ENCODE measurements at places on chromosomes 12 and 14.

- DNase-seq, result no peak
Measured at GRCh38 chr14:38884109-38884508, 218.9 kb downstream of the SEC23A start.

DNA sequence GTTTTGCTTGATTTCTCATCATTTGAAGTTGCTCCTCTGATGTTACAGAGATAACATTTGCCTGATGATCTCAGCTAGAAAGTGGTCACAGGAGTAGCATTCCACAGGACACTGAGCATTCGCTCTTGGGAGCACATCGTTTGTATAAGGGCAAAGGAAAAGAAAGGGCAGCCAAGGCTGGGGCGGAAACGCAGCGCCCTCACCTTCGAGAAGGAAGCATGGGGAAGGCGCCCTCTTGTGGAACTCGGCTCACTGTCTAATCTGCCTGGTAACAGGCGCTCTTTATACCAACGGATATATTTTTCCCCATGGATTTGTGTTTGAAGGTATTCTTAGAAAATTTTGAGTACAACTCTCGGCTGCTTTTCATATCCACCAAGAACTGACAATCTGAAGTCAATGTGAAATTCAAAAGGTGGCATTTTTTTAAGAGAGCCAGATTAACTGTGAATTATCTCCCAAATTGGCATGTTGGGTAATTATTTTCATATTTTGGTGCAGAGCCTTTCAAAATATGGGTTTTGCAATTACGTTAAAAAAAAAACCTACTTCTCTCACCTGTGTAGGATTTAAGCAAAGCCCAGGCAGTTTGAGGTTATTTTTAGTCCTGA is 172.7 kb downstream of the CAND1 start:
- peak; percentile 58 for DNase-seq

DNA sequence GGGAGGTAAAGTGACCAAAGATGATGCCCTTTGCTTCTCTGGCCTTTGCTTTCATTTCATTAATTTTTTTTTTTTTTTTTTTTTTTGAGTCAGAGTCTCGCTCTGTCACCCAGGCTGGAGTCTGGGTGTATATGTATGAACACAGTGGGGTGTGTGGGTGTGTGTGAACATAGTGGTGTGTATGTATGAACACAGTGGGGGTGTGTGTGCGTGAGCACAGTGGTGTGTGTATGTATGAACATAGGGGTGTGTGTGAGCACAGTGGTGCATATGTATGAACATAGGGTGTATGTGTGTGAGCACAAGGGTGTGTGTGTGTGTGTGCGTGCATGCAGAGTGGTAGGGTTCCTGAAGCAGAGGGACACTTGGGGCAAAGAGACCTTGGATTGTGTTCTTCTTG is 9.6 kb downstream of the KLC1 start:
- no peak for DNase-seq

DNA sequence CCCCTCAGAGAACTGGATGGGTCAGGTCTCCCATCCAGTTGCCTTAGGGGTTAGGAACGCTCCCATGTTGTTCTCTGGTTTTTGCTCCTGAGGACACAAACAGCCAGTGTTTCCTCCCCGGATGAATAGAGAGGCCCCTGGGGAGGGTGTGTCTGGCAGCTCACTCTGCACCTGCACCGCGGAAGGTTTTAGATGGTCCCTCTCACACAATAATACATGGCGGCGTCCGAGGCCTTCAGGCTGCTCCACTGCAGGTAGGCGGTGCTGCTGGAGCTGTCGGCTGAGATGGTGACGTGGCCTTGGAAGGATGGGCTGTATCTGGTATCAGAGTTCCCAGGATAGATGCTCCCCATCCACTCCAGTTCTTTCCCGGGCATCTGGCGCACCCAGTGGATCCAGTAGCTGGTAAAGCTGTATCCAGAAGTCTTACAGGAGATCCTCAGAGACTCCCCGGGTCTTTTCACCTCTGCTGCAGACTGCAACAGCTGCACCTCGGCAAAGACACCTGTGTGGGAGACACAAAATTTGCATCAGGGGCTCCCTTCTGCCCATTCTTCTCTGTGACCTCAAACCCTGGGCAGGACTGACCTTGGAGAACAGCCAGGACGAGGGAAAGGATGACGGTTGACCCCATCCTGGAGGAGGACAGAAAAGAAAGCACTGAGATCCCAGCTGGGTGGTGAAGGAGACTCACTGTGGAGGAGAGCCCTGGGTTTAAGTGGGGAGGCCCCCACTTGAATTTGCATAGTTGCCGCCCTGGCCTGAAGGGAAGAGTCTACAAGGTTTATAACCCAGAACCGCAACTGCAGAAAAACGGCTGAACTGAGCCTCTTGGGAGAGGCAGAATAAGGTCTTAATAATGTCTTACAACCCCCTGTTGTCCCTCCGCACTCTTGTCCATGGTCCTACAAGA is 1324.8 kb downstream of the TMEM121 start:
- DNase-seq, result no peak

- no peak for DNase-seq
Measured at GRCh38 chr12:108822497-108823205, 34.7 kb downstream of the SSH1 start.

GRCh38 chr14:74906925-74907521 is 16.0 kb downstream of the RPS6KL1 start:
- no peak for DNase-seq

DNA sequence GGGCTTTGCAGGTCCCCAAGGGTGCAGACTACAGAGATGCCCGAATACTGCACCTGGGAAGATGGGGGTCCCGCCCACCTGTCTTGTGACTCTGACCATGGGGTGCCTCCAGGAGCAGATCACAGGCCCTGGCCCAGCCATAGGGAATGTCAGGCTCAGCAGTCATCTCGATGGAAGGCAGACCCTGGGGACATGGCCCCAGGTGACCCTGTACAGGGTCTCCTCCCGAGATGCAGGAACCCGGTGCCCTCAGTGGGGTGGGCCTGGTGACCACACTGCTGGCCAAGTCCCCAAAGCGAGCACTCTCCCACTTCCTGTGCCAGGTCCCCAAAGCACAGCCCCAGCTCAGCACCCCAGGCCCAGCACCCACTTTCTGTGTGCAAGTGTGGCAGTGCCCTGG is 903.7 kb upstream of the USP15 start:
- no peak for DNase-seq

- DNase-seq, result no peak
Measured at GRCh38 chr12:26274441-26275312, 79.3 kb downstream of the SSPN start.

GRCh38 chr14:55713486-55713885 is 133.5 kb downstream of the KTN1 start:
- no peak for DNase-seq

DNA sequence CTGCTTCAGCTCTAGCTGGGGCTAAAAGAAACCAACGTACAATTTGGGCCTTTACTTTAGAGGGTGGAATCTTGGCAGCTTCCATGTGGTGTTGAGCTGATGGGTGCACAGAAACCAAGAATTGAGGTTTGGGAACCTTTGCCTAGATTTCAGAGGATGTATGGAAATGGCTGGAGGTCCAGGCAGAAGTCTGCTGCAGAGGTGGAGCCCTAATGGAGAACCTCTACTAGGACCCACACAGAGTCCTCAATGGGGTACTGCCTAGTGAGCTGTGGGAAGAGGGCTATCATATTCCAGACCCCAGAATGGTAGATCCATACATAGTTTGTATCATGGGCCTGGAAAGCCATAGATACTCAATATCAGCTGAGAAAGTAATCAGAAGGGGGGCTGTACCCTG is 500.4 kb upstream of the ATP2B1 start:
- no peak for DNase-seq

DNA sequence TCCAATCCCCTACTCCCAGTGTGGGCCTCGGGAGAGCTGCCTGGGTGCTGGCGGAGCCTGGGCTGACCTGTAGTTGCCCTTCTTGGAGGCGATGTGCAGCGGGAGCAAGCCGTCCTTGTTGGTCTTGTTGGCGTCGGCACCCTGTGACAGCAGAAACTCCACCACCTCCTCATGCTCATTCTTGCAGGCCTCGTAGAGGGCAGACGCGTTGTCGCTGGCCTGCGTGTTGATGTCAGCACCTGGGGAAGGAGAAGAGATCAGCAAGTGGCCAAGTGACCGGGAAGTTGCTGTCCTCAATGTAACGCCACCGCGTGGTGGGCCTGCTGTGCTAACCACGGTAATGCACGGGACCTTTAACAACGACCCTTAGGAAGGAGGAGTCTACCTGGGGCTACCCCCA is 20.1 kb downstream of the FAM181A start:
- no peak for DNase-seq

DNA sequence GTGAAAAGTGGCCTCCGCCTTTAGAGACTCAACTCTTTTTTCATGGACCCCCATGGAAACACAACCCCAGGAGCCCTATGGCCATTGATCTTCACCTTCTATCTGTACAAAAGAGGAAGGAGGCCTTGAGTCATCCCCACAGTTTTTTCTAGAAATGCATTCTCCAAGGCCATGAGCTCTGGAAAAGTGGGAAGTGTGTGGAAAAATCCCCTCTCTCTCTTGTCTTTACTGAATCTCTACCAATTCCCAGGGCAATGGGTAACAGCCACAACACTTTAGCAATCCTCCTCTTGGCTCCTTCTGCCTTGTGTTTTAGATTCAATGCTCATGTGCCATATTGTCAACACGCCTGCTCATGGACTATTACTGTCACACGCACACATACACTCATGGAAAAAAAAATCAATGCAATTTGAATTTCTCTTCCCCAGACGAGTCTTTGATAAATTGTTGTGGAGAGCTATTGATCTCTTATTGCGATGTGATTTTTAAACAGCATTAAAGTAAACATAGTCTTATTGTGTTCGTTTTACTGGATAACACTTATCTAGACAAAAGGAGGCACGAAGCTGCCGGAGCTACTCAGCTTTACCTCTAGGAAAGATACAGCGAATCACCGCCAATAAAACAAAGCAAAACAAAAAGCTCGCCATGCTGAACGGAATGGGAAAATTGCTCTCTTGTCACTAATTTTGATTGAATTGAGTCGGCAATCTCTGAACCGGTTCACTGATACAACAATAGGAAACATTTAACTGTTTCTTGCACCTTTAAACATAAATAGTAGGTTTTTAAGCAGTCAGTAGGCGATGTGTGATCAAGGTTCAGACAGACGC is 260.3 kb downstream of the VRK1 start:
- DNase-seq, result no peak

GRCh38 chr12:3741882-3742672 is 10.8 kb downstream of the CRACR2A start:
- DNase-seq, result no peak

- DNase-seq, result no peak
Measured at GRCh38 chr12:107126796-107127481, 33.6 kb upstream of the CRY1 start.

DNA sequence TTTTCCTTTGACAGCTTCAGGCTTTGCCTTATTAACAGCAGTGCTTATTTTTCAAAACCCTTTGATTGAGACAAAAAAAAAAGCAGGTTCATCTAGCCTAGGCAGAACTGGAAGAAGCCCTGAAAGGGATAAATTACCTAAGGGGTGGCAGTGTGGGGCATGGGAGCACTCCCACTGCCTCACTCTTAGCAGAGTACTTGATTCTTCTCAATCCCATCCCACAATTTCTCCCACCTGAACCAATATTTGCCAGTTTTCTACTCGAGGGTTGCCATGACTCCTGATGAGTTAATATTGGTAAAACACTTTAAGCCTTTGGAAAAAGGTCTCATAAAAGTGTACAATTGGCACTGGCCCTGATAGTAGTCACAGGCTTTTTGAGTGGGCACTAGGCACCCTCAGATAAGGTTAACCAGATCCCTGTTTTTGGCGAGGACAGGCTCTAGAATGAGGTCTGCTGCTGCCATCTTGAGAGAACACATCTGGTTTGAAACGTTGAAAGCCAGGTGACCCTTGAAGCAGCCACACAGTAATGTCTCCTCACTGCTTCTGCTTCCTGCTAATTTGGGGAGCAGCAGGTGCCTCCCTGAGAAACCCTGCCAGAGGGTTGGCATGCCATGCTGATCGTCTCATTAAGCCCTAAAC is 320.0 kb downstream of the RAD51B start:
- DNase-seq, result no peak

GRCh38 chr14:96275177-96276112 is 19.4 kb downstream of the BDKRB1 start:
- peak; percentile 15 for DNase-seq

- DNase-seq, result no peak
Measured at GRCh38 chr12:21054334-21054733, 76.7 kb upstream of the SLCO1B1 start.

DNA sequence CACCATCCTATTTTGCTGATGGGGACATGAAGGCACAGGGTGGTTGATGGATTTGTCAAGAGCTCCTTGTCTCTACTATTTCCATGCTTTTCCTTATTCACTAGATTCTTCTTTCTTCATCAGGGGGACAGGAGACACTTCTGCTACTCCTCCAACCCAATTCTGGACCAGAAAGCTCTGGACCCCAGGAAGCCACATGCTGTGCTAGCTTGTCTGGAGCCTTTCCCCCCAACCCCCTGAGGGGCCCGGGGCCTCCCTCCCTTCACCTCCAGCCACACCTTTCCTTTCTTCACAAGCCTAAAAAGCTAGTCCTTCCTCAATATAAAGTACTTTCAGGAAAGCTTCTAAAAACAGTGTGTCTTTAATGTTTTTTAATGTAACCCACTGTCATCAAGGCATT is 75.1 kb upstream of the CAPRIN2 start:
- no peak for DNase-seq

DNA sequence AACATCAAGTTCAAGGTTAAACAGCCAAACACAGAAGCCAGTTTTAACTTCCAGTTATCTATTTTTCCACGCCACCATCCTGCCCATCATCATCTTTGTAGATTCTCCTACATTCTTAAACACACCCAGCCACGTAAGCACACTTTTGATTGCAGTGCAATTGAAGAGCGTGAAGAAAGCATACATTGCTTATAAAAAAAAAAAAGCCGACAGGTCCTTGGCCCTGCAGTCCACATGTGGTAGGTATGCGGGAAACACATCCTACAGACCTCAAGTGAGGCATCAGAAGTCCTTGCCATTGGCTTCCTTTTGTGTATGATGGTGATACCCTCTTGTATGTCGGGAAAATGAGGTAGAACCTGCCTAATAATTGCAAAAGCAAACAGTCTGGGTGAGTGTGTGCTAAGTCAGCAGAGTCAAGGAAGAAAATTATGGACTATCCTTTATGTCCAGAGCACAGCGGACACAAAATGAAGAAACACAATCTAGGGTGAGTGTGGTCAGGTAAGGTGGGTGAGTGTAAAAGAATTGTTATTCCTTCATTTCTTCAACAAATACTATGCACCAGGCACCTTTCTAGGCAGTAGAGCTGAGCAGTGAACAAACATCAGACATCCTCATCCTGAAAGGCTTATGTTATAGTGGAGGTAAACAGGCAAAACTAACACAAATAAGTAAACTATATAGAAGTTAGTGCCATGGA is 51.5 kb downstream of the EID3 start:
- no peak for DNase-seq

Measured in activated CD8-positive, alpha-beta memory T cell treated with anti-CD3 and anti-CD28 coated beads for 1 hour (primary cell).